ENCODE measurements at places on chromosomes 2 and 18.

- no peak for DNase-seq
These were observed 84.5 kb downstream of the POU3F3 start for GRCh38 chr2:104938231-104938941.

- DNase-seq: no peak
These were observed 172.4 kb upstream of the HS6ST1 start for GRCh38 chr2:128490881-128491691.

DNA sequence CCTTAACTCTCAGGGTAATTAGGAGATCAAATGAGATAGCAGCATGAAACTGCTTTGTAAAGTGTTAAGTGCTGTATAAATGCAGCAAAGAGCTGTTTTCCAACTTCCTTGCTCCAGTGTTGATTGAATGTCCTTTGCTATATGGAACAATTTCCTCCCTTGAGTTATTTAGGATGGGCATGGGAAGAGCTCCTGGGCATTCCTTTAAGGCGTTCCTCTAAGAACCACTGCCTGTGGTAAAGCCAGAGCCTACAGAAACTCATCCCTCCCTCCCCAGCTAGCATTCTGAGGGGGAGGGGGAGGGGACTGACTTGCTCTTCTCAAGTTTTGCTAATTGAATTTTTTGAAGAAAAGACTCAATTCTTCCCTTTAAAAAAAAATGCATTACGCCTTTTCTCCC lies 1.4 kb downstream of the AKAIN1 start:
- DNase-seq: no peak

GRCh38 chr2:134020608-134021007 lies 233.3 kb upstream of the MGAT5 start:
- DNase-seq: no peak

DNA sequence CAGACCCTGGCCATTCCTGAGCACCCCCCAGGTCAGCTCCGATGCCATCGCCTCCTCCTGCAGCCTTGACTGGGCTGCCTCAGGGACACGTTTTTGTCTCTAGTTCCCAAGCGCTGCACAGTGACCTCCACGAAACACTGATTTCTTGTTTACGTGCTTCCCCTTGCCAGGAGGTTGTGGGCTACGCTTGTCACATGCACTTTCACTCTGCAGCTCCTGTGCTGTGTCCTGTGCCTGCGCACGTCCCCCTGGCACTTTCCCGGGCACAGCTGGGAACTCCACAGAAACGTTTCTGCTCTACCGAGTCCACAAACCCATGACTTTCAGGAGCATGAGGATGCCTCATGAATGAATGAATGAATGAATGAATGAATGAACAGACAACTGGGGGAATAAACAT lies 160.6 kb downstream of the LAMA1 start:
- no peak for DNase-seq

- DNase-seq: no peak
These were observed 100.4 kb downstream of the EIPR1 start for GRCh38 chr2:3277050-3277747.

DNA sequence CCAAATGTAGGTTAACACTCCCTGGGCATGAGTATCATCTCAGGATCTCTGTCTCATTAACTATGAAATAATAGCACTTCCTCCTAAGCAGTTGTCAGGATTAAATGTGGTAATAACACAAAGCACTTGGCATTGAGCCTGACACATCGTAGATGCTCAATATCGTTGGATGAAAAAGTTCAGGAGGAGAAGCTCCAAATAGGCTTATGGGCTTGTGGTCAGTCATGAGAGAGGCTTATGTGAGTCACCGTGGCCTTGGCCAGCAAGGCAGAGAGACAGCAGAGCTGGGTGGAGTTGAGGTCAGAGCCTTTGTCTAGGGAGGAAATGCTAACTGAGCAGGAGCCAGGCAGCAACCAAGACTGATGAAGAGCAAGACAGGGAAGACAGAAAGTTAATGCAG lies 68.3 kb upstream of the PPM1B start:
- no peak for DNase-seq

DNA sequence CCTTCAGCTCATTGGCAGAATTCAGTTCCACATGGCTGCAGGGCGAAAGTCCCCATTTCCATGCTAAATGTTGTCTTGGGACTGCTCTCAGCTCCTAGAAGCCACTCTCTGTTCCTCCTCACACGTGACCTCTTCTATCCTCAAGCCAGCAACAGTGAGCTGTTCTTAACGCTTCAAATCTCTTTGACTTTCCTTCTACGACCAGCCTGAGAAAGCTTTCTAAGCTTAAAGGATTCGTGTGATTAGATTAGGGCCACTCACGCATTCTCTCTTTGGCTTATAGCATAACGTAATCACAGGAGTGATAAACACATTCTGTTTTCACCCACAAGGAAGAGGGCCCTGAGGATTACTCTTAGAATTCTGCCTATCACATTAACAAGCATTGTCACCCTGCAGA lies 29.8 kb upstream of the LAMA1 start:
- DNase-seq: no peak

GRCh38 chr18:76823161-76823538 lies 793 bp downstream of the ZNF236 start:
- DNase-seq: no peak

DNA sequence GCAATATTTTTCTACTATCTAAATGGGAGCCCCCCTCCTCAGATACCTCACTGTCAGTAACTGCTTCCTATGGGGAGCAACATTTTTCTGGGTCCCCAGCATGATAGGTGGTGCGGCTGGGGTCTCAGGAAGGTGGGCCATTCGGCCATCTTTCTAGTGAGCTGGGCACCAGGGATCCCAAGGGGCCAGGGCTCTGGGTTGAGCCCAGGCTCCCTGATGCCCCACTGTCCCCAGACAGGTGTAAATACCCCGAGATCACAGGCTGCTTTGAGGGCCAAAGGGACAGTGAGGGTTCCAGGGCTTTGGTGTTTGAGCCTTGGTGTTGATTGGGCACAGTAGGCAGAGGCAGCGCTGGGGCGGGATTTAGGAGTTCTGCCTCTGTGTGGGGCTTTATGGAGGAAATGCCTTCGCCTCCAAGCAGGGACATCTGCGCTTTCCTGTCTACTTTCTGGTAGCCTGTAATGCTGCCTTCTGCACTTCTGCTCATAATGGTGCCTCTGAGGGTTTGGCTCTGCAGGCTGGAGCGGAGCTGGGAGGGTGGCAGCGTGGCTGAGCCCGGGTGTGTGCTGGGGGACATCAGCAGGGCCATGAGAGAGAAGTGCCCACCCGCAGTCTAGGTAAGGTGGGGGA lies 5.3 kb downstream of the ITM2C start:
- no peak for DNase-seq

- no peak for DNase-seq
These were observed 76.8 kb downstream of the DYSF start for GRCh38 chr2:71530211-71530610.

DNA sequence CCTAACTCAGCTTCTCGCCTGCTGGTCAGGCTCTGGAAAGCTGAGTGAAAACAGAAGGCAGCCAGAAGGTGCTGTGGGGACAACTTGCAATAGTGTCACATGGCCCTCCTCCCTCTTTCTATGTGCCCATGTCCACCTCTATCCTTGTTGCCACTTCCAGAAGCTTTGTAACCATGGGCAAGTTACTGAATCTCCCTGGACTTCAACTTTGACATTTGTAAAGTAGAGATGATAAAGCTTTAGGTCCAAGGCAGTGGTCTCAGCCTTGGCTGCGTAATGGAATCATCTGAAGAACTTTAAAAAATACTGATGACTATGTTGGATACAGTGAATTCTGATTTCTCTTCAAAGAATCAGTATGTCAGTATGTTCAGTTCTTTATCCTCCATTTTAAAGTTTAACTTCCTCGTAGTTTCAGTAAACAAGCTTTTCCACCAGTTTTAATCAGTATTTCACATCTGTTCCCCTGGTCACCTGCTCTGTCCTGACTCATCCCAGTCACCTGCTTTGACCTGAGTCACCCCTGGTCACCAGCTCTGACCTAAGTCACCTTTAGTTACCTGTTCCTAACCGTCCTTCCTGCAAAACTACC lies 245.2 kb upstream of the STON1 start:
- no peak for DNase-seq

DNA sequence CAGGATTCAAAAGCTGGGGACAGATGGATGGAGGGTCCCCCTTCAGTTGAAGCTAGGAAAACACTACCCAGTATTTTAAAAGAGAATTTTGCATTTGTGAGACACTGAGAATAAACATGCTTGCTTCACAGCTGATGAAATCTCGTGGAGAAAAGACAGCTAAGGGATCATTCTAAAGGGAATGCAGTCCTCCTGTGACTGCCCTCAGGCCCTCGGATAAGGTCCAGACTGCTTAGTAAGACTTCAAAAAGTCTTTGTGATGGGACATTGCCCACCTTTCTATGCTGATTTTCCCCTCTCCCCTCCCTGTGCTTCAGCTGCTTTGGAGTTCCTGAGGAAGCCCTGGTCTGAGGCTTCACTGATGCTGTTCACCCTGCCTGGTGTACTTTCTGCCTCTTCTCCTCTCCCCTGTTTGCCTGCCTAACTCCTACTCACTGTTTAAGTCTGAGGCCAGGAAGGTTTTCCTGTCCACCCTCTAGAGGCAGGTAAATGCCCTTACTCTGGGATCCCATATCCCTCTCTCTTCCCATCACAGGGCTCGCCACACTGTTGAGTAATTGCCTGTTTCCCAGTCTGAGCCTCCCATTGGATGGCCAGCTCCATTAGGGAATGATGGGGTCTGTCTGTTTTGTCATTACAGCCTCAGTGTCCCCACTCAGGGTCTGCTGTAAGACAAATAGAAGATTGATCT lies 26.6 kb downstream of the POLE4 start:
- no peak for DNase-seq

DNA sequence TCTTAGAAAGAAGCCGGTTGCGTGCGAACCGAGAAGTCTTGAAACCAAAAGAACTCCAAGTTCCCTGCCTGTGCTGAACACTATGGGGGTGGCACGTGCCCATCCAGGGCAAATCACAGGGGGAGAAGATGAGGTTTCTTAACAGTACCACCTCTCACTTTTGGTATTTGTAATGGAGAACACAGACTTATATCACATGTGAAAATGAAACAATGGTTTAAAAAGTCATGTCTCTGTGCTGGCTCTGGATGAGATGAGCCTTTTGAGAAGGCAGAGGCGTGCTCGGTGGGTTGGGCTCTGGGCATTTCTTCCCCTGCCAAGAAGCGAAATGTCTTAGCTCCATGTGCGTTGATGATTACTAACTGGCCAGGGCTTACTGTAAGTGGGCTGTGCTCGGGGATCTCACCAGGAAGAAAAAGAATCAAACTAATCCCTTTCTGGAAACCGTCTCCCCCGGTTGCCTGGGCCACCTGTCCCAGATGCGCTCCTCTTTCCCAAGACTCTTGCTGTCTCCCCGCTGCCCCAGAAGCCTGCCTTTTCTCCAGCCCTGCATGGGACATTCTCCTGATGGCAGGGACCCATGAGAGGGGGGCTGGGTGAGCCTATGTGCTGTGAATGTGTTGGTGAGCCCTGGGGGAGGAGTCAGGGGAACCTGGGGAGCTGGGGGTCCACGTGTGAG lies 252.9 kb downstream of the PRKCE start:
- no peak for DNase-seq

DNA sequence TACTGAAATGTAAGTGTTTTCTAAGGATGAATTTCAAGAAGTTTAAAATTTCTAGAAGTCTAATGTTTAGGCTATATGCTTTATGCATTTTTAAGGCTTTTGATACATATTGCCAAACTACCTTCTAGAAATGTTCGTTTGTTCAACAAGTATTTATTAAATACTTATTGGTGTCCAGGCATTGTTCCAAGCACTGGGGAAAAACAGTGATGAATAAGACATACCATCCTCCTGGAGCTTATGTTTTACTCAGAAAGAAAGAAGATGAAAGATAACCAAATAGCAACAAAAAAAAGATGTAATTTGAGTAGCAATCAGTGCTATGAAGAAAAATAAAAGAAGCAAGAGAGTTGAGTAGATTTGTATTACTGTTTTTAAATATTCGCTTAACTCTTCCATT lies 692.9 kb downstream of the SLC4A3 start:
- DNase-seq: no peak

- DNase-seq: no peak
These were observed 41.4 kb downstream of the FECH start for GRCh38 chr18:57544936-57545660.

DNA sequence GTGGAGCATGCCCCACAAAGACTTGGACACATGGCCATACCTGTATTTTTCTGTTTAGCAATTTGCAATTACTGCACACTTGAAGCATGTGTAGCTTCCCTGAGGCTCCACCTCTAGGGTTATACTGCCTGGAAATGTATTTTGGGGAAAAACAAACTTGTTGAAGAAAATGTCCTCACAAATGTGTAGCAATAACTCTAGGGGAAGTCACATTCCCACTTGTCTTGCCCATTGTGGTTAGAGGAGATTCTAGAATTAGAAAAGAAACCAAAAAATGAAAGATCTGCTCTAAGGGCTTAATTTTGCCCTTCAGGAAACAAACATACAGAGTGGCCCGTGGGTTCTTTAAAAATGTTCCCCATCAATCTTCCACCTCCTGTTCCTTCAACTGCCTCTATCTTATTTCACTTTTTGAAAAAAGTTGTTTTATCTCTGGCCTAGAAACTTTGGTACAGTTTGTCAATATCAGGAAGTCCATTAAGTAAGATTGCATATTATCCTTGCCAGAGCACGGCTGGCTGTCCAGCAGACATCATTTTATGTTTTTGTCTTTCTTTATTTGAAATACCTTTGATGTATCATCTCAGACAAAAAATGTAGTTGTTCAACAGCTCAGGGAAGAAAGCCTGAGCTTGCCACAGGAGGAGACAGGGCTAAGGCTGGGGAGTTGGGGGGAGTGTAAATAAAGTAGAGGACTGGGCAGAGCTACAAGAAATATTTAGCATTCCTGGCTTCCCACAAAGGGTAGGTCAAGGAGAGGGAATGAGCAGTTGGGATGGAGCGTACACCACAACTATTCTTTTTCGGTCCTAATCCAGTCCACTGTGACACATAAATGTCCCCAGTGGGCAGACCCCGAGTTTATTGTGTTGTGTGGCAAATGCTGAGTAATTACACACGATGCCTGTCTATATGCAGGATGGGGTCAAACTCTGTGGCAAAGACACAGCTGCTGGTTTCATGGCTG lies 96.8 kb upstream of the CDC42EP3 start:
- DNase-seq: no peak

GRCh38 chr2:71151620-71152019 lies 21.2 kb downstream of the MPHOSPH10 start:
- no peak for DNase-seq

GRCh38 chr2:138249207-138249606 lies 252.4 kb upstream of the SPOPL start:
- DNase-seq: no peak

DNA sequence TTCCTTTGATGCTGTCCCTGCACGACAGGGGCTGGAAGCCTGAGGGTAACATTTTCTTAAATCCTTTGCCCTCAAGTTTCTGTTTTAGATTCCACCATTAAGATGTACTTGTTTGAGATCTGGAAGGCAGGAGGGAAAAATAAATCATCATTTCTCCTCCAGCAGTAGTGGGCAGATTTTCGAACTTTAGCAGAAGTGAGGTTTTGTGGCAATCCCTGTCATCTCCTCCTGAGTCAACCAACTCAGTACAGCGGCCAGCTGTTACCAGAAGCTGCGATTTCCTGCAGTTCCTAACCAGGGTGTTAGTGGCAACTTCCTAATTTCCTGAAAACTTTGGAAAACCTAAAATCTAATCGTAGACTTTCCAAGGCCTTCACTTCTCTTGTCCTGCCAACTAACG lies 517.2 kb upstream of the ACVR2A start:
- DNase-seq: no peak

- no peak for DNase-seq
These were observed 103.7 kb upstream of the UGP2 start for GRCh38 chr2:63738019-63738418.

- no peak for DNase-seq
These were observed 13.1 kb downstream of the PIEZO2 start for GRCh38 chr18:11136241-11136640.

GRCh38 chr2:65432227-65433190 lies at the start of gene SPRED2:
Gene SPRED2 (minus strand): TSS chr2:65432599. CDS start chr2:65431987, 612 bp downstream.
- DNase-seq: peak; percentile 72

- DNase-seq: no peak
These were observed 55.0 kb downstream of the ARHGAP25 start for GRCh38 chr2:68789603-68790002.
